Neural crest cell (in vitro differentiated cells): ENCODE measurements at places on chromosomes 3 and 15. TPM values are rescaled to one million over a fixed set of nuclear protein-coding genes. Genes with fewer than 3 reads are reported as not detected.

- no peak within 1 kb of the TSS for H3K27ac ChIP-seq
- peaks cover 12% of the 10 kb centered on the region for H3K4me1 ChIP-seq
- no peaks in the 10 kb centered on the region for H3K36me3 ChIP-seq
- H3K4me3 ChIP-seq, result peak within 1 kb of the TSS; percentile 89
- peaks cover 35% of the 10 kb centered on the region for H3K27me3 ChIP-seq
Measured at GRCh38 chr15:34583399-34584329, at the start of gene GOLGA8B. GOLGA8B (minus strand) TSS chr15:34583651; CDS start chr15:34535912, 47,739 bp downstream.

DNA sequence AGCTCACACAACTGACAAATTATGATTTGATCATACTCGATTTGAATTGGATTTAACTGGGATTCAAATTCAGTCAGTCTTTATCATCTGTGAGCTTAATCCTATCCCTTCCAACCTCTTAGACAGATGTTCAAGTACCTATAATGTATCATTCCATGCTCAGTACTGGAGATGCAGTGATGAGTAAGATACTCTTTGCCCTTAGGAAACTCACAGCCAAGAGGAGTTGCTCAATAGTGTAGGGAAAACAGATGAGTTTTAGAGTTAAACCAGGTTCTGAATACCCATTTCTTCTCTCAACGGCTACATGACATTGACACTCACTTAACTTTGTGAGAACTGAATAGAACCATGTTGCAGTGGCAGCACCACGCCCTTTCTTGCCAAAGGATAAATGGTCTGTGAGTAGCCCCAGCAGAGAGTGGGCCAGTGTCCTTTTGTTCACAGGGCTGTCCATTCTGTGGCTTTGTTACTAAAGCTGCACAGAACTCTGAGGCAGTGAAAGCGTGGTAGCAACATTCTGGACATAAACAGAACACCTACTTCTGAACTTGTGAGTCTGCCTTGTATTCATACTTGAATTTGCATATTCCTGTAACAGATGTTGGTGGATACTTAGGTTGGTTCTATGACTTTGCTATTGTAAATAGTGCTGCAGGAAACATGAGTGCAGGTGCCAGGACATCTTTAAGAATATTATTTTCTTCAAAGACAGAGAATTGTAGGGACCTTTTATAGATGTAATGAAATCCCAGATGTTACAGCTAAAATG, 91.6 kb downstream of the RASA2 start:
- peaks cover 9% of the 10 kb centered on the region for H3K4me1 ChIP-seq
- no peaks in the 10 kb centered on the region for H3K27me3 ChIP-seq
- H3K27ac ChIP-seq, result no peak overlapping the region
- DNase-seq, result no peak
- no peak overlapping the region for H3K4me3 ChIP-seq
- H3K36me3 ChIP-seq, result peaks cover 5% of the 10 kb centered on the region

Gene RFX7
- 57.2 and 61.2 TPM in 2 replicates for total RNA-seq

- H3K36me3 ChIP-seq, result no peaks in the 10 kb centered on the region
- H3K4me3 ChIP-seq, result no peak overlapping the region
- H3K4me1 ChIP-seq, result no peaks in the 10 kb centered on the region
- H3K27ac ChIP-seq, result no peak overlapping the region
- no peaks in the 10 kb centered on the region for H3K27me3 ChIP-seq
Measured at GRCh38 chr3:138812806-138813205, 21.9 kb downstream of the PIK3CB start.

GRCh38 chr3:170356596-170357175, 829 bp upstream of the SKIL start:
- peak overlapping the region; percentile 69 for H3K4me3 ChIP-seq
- H3K27ac ChIP-seq, result peak overlapping the region; percentile 82
- peaks cover 2% of the 10 kb centered on the region for H3K36me3 ChIP-seq

DNA sequence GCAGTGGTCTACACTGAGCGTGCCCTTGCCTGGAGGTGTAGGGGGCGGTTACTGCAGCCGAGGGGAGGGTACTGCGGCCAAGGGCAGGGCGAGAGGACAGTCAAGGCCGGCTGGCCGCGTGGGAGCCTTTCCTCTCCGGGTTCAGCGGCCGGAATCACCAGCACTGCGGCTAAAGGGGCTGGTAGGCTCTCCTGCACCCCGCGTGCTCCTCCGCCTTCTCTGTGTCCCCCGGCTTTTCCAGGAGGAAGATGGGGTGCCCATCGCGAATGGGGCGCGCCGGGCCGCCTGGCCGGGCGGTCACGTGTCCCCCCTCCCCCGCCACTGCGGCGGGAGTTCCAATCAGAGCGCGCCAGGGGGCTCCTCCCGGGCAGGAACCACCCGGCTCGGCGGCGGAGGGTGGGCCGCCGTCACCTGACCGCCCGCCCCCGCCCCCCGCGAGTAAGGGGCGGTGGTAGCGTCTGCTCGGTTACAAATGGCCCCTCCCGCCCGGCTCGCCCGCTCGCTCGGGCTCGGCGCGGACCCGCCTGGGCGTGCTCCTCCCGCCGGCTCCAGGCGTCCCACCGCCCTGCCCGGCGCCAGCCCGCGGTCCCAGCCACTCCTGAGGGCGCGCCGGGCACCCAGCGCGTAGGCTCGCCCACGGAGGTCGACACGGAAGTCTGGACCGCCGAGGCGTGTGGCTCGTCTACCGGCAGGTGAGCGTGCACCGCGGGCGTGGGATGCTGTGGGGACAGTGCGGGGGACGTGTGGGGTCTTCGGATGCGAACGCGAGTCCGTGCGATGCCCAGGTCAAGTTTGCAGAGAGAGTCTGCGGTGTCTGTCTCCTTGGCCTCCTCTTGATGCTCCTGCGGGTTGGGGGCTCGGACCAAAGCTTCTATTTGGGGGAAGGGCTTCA, 242.6 kb upstream of the TOPAZ1 start:
- H3K4me3 ChIP-seq, result peak overlapping the region; percentile 87
- H3K4me1 ChIP-seq, result peaks cover 40% of the 10 kb centered on the region
- DNase-seq, result peak; percentile 53
- H3K36me3 ChIP-seq, result no peaks in the 10 kb centered on the region
- H3K27ac ChIP-seq, result no peak overlapping the region

DNA sequence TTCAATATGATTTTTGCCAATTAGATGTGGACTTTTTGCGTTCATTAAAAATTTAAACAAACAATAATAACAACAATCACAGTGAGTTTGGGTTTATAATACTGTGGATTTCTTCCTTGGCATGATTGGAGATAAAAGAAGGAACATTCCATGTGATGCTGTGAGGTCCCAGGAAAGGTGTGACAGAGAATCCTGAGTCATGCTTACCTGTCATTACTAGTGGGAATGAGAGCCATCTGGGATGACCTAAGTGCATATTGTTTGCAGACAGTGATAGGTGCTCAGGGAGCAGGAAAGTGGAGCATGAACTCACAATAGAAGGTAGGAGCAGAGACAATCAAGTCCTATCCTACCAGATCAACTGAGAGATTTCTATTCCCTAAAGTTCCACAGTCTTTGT, 766.5 kb upstream of the CFAP20DC start:
- H3K27me3 ChIP-seq, result no peaks in the 10 kb centered on the region
- no peak overlapping the region for H3K4me3 ChIP-seq
- no peak overlapping the region for H3K27ac ChIP-seq

GRCh38 chr15:65408324-65409035, 14.3 kb downstream of the IGDCC4 start:
- no peaks in the 10 kb centered on the region for H3K36me3 ChIP-seq
- H3K4me1 ChIP-seq, result peaks cover 10% of the 10 kb centered on the region
- no peaks in the 10 kb centered on the region for H3K27me3 ChIP-seq
- DNase-seq, result no peak
- H3K27ac ChIP-seq, result no peak overlapping the region

Gene SLC28A2
- total RNA-seq, result not detected in 2 replicates

DNA sequence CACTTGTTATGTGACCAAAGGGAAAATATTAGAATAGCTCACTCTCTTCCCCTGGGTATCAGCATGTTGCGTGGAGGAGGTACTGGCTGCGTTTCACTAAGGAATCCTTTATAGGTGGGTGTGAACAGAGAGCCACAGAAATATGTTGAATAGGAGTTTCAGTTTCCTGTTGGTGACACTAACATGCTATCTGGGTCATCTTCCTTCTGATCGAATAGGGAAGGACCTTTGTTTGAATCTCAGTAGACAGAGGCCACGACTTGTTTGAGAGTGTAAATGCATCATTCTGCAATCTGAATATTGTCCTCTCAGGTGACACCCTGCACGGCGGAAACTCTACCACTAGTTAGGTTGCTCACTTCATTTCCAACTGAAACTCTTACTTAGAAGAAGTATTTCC, 157.9 kb upstream of the SLC2A2 start:
- H3K4me3 ChIP-seq, result no peak overlapping the region
- DNase-seq, result no peak
- peaks cover 13% of the 10 kb centered on the region for H3K4me1 ChIP-seq
- H3K27ac ChIP-seq, result no peak overlapping the region

Gene TRPM1
- not detected in 2 replicates for total RNA-seq

Gene LRRIQ4
- 0.12 and 0.16 TPM in 2 replicates for total RNA-seq

Gene GOLGA8R
- 0.58 and 0.82 TPM in 2 replicates for total RNA-seq

DNA sequence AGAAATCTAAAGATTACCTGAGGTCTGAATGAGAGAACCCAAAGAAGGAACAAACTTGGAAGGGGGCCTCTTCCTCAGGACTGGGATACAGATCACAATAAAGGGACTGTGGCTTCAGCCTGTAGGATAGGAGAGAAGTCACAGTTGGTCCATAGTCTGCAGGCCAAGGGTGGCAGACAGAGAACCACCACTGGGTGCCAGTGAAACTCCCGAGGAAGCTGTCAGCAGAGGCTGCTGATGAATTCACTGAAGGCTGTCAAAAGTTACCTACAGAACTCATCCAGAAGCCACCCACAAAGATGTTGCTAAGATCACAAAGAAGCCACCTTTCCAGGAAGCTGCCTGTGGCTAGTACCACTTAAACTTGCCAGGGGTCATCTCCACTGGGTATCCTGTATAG, 78.5 kb downstream of the TMCO5A start:
- H3K4me1 ChIP-seq, result peaks cover 7% of the 10 kb centered on the region
- H3K27me3 ChIP-seq, result no peaks in the 10 kb centered on the region
- no peak overlapping the region for H3K27ac ChIP-seq

GRCh38 chr3:54819946-54820345, 107.9 kb downstream of the LRTM1 start:
- H3K36me3 ChIP-seq, result no peaks in the 10 kb centered on the region
- H3K4me3 ChIP-seq, result no peak overlapping the region
- no peak overlapping the region for H3K27ac ChIP-seq
